Activated CD8-positive, alpha-beta memory T cell treated with anti-CD3 and anti-CD28 coated beads for 1 hour (primary cell): ENCODE measurements at places on chromosomes 3 and 15.

- DNase-seq: no peak
These were observed 208.3 kb downstream of the ULK4 start for GRCh38 chr3:41753651-41754050.

DNA sequence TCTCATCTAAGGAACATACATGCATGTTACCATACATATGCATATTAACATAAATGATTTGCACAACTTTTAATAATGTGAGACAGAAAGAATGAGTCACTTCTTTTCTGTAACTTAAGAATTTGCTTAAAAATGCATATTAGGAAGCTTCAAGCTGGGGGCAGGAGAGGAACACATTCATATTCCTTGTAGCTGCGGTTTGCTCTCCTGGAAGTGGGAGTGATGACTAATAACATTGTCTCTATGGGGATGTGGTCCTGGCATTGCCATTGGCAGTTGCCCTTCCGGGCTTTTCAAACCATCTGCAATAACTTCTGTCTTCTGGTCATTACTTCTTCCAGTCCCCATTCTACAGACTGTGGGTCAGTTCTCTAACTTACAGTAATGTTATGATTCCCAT, 15.6 kb downstream of the CHST2 start:
- DNase-seq: no peak

DNA sequence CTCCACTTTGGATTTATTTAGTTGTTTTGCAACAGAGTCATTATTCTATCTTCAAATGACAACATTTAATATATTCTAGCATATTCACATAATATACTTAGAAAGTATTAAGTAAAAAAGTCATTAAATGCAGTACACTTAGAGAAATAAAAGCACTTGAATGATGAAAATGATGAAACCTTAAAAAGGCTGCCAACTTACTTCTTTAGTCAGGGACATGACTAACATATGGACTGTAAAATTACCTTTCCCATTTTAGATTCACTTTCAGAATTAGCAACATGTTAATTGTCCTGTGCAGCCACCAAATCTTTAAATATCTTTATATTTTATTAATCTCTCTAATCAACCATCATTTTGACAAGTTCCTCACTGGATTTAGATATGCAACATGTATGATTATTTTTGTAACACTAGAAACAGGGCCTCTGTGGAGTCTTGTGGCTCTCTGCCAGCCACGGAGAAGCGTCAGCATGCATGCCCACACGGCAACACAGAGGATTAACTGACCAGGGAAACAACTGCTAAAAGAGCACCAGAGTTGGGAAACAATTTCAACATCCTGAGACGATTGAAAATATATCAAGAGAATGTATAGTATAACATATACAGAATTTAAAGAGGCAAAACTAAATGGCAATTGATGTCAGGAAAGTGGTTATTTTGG, 95.7 kb downstream of the ANO10 start:
- DNase-seq: no peak

- DNase-seq: no peak
These were observed 45.2 kb downstream of the ATP2B2 start for GRCh38 chr3:10459954-10460754.

GRCh38 chr3:72567474-72567873, 280.8 kb downstream of the SHQ1 start:
- DNase-seq: no peak

DNA sequence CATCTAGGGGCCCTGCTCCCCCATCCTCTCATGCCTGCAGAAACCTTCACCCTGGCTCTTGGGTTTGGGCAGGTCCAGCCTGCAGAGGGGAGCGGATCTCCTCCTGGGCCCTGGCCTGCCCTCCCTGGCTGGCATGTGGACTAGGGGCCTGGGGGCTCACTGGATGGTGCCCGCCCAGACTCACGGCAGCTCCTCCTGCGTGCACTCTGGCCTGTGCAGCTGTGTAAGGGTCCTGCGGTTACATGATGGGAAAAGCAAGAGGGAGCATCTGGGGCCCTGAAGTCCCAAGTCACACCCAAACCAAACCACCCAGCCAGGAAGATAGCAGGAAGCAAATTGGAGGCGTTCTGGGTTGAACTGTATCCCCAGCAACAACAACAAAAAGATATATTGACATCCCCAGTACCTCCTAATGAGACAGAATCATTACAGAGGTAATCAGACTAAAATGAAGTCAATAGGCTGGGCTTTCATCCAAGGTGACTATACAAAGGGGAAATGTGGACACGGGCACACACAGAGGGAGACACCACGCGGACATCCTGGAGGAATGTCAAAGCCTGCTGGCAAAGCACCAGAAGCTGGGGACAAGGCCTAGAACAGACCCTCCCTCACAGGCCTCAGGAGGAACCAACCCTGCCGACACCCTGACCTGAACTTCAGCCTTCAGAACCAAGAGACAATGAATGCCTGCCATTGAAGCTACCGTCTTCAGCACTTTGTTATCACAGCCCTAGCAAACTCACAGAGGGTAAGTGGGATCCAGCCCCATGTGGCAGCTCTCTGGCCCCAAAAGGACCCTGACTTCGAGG, 10.4 kb upstream of the CLK3 start:
- DNase-seq: no peak

DNA sequence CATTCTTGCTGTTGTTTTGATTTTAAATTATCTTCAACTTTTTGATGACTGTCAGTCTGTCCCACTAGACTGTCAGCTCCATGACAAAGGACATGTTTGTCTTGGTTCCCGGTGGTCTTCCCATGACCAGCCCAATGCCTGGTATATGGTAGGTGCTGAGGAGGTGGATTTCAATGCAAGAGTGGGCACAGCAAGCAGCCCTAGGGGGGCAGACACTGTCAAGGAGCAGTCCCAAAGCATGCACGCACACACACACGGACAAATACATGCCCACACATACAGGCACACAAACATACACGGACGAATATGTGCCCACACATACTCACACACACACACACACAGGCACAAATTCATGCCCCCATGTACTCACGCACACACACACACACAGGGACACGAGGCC, 12.0 kb downstream of the KLF15 start:
- DNase-seq: no peak

- no peak for DNase-seq
These were observed 19.5 kb downstream of the SMAD6 start for GRCh38 chr15:66721501-66721937.

DNA sequence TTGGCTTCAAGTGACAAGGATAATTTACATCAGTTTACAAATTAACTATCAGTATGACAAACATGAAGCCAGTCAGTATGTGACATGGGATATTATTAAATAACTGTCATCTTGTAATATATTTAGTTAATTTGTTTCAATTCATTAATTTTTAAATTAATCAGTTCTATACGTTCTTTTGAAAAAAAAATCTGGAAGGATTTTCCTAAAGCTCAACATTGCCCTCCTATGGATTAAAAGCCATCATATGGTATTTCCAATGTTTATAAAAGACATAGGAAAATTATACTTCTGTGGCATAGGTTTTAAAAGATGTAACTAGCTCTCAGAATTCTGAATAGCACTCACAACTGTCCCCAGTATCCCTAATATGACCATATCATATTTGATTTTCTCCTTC, 134.4 kb downstream of the PLOD2 start:
- DNase-seq: no peak

- no peak for DNase-seq
These were observed 3.0 kb downstream of the MFGE8 start for GRCh38 chr15:88909956-88910831.

GRCh38 chr3:32797776-32798175, 20.0 kb upstream of the TRIM71 start:
- no peak for DNase-seq

GRCh38 chr15:59299929-59300617, 72.6 kb downstream of the MYO1E start:
- peak; percentile 25 for DNase-seq

- no peak for DNase-seq
These were observed 240.7 kb downstream of the TBC1D5 start for GRCh38 chr3:17501745-17502144.

GRCh38 chr3:178810181-178810580, 261.4 kb downstream of the ZMAT3 start:
- no peak for DNase-seq

GRCh38 chr3:124424396-124424795, 305.9 kb upstream of the UMPS start:
- no peak for DNase-seq

DNA sequence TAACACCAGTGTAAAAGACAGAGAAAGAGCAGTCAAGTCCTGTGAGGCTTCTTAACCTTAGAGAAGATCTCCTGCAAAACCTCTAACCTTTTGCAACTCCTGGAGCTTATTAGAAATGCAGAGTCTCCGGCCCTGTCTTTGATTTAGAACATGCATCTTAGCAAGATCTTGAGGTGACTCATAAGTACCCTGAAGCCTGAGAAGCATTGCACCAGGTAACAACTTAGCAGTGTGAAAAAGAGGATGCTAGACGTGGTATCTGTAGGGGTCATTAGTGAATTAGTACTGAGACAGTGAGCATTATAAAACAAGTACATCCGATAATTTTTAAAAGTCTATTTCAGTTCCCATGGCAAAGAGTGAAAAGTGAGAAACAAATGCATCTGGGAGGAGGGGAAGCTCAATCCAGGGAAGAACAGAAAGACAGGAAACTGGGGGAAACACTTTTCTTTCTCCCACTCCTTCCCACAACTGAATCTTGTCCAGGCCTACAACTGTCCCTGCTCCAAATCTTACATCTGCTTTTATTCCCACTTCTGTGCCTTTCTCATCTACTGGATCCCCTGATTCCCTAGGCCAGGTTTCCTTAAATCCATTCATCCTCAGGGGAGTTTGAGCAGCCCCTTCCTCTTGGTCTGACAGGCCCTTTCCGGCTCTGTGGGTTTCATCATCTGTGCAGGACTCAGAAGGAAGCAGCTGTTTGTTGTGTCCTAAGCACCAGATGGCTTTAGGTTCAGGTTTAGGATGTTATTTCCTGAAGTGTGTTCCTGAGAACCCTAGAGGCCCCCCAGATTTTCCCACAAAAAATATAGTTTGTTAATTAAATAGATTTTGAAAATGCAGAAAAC, 128.1 kb upstream of the IL12A start:
- no peak for DNase-seq

GRCh38 chr15:25683911-25684310, 179.2 kb downstream of the ATP10A start:
- DNase-seq: no peak

DNA sequence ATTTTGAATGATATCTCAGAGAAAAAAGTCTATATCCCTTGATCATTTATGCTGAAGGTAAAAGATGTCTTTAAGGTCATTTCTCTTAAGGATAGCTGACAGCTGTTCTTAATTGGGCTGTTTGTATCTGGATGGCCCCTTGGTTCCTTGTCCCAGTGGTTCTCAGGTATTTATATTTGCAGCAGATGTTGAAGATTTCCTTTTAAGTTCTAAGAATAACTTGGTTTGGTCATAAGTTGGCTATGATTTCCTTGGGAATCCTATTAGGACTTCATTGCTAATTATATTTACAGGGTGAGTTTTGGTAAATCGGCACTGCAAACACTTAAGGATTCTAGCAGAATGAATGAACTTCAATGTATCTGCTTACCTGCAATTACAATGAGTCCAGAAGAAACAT, 460.4 kb upstream of the SGO1 start:
- no peak for DNase-seq

- no peak for DNase-seq
These were observed 84.8 kb downstream of the COL6A5 start for GRCh38 chr3:130430266-130430665.

GRCh38 chr3:169227911-169228310, 435.6 kb downstream of the MECOM start:
- no peak for DNase-seq

GRCh38 chr3:32495609-32496008, 7.0 kb downstream of the CMTM6 start:
- no peak for DNase-seq

DNA sequence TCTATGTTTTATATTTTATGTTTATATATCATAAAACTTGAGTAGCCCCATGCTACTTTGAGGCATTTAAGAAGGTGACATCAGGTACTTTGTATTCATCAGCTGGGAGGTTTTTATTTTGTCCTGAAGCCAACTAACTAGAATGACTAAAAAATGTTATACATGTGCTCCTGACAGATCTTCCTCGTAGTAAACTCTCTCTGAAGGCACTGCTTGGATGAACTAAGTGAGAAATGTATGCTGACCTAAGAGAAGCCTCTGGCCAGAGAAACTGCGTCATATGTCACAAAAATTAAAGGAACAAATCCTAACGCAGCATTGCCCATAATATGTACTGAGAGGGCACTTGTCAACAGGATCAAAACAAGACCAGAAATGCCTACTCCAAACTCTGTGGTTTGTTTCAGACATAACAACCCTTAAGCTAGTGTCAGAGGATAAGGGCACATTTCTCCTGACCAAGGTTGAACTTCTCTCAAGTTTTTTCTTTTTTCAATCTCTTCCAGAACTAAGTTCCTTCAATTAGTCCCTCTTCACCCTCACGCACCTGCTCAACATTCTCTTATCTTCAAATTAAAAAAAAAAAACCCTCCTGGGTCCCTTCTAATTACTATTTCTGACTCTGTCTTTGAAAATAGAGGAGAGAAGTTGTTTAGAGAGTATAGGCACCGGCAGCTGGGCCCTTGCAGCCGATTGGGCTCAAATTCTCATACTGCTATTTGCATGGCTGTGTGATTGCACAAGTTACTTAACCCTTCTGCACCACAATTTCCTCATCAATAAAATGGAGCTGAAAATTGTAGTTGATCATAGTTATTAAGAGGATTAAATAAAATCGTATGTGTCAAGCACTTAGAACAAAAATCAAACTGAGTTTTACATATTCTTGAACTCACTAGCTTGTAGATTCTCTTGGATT, 159.0 kb downstream of the FRMD5 start:
- DNase-seq: no peak

DNA sequence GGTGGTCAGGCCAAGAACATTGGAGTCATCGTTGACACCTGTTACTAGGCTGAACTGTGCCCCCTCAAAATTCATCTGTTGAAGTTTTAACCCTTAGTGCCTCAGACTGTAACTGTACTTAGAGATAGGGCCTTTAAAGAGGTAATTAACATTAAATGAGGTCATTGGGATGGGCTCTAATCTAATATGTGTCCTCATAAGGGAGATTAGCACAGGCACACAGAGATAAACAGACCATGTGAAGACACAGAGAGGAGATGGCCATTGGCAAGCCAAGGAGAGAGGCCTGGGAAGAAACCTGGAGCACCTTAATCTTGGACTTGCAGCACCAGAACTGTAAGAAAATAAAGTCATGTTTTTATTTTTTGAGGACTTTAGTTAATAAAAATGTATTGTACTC, 59.6 kb downstream of the PLCL2 start:
- DNase-seq: no peak

DNA sequence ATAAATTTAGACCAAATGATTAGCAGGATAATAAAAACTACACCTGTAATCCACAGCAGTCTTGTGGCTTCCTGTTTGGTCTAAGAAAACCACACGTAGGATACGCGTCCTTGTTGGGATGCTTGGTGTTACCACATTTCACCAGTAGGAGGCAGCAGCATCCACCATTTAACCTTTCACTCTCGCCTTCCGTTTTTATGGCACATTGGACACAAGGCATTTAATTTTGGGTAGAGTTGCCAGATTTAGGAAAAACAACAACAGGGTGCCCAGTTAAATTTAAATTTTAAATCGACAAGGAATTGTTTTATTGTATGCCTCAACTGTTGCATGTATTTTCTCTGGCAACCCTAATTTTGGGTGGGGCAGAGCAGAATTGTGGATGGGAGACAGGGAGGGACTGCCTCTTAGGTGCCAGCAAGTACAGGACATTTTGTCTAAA, 6.3 kb downstream of the LRRC31 start:
- DNase-seq: peak; percentile 22

GRCh38 chr15:76340198-76340802, 3.7 kb downstream of the ISL2 start:
- no peak for DNase-seq
